Heart right ventricle (tissue), 16 donors: ENCODE measurements at places on chromosomes 3 and 15.

GRCh38 chr3:128033102-128033501 lies 19.1 kb upstream of the SEC61A1 start:
- no peak for DNase-seq

- no peak for DNase-seq
These were observed 22.4 kb upstream of the CELF6 start for GRCh38 chr15:72342385-72342784.

GRCh38 chr3:15223685-15224572 lies 17.9 kb downstream of the CAPN7 start:
- DNase-seq = no peak

- DNase-seq = no peak
These were observed 3.1 kb upstream of the SMAD6 start for GRCh38 chr15:66698971-66699370.

DNA sequence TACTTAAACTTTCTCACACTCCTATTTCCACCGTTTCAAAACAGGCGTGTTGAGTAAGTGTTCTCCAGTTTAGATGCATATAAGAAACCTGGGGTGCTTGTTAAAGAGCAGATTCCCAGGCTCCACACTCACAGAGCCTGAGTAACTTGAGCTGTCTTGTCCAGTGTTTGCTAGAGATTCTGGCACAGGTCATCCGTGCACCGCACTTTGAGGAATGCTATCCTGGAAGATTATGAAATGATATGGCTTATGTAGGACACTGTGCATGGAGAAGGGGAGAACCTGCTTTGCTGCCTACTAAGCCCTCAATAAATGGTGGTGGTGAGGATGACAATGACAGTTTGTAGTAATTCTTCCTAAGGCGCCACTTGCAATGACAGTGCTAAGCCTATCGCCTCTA lies 273.7 kb downstream of the PDZRN3 start:
- DNase-seq = no peak

DNA sequence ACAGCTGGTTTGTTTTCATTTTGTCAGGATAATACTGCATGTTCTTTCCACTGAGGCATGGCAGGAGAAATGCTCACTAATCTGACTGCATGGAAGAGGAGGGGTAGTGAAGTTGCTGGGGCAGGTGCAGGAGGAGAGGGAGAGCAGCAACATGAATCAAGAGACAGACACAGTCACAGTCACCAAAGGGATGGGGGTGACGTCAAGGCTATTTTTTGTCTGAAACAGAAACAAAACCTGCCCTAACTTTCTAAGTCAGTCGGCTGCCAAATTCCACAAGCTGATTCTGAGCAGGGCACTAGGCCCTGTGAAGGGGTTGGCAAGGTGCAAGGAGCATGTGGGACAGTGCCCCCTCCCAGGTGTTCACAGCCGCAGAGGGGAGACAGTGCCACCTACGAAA lies 186.6 kb upstream of the NSMCE3 start:
- DNase-seq = no peak

GRCh38 chr3:197555281-197556261 lies at the start of gene BDH1:
Gene BDH1, minus strand, starts transcription at chr3:197555968. Its CDS starts 9,525 bp downstream, at chr3:197546443.
- DNase-seq = peak; percentile 49
